ENCODE measurements at places on chromosomes 1 and 21. TPM values are rescaled to one million over a fixed set of nuclear protein-coding genes. Genes with fewer than 3 reads are reported as not detected.

Gene LPAR3
- total RNA-seq, result not detected

Gene RUNX3
- total RNA-seq, result not detected

Gene RER1
- 93.9 TPM for total RNA-seq

Gene SLAMF8
- not detected for total RNA-seq

Gene EXO1
- 11.9 TPM for total RNA-seq

Gene DCST2
- total RNA-seq, result not detected

Gene CRP
- not detected for total RNA-seq

Gene CFH
- 98.6 TPM for total RNA-seq

Gene RHCE
- 0.33 TPM for total RNA-seq

Gene ODR4
- 20.3 TPM for total RNA-seq

Gene PSMD4
- 132 TPM for total RNA-seq

Gene ADGRB2
- total RNA-seq, result 0.65 TPM

Gene TMIGD3
- total RNA-seq, result 0.33 TPM

Gene LINGO4
- total RNA-seq, result not detected

Gene ALDH4A1
- total RNA-seq, result 8.8 TPM

Gene MRPL24
- total RNA-seq, result 29.1 TPM

Gene TEX38
- not detected for total RNA-seq

Gene CCDC27
- total RNA-seq, result not detected

Gene CGN
- total RNA-seq, result under 0.01 TPM

Gene KLHL12
- 24.5 TPM for total RNA-seq

Gene ZNF436
- 23.2 TPM for total RNA-seq

Gene RO60
- total RNA-seq, result 150 TPM

Gene NCMAP
- total RNA-seq, result not detected

Gene CIART
- 2.6 TPM for total RNA-seq

Gene KRTAP10-5
- total RNA-seq, result not detected

Gene MPZL1
- total RNA-seq, result 142 TPM

Gene SPAG17
- total RNA-seq, result not detected

Gene ARHGEF10L
- 0.98 TPM for total RNA-seq

Gene RAP1GAP
- total RNA-seq, result not detected

Gene ARHGAP30
- total RNA-seq, result not detected

Gene SAMD11
- not detected for total RNA-seq

Gene SLC25A34
- 1.1 TPM for total RNA-seq

Gene BCL2L15
- 0.33 TPM for total RNA-seq

Gene CHIA
- not detected for total RNA-seq
